ENCODE measurements at places on chromosomes 6 and 20.

- DNase-seq: no peak
Measured at GRCh38 chr20:16918366-16918765, 170.2 kb downstream of the OTOR start.

GRCh38 chr6:9398071-9398766 is 962.9 kb upstream of the SLC35B3 start:
- no peak for DNase-seq

DNA sequence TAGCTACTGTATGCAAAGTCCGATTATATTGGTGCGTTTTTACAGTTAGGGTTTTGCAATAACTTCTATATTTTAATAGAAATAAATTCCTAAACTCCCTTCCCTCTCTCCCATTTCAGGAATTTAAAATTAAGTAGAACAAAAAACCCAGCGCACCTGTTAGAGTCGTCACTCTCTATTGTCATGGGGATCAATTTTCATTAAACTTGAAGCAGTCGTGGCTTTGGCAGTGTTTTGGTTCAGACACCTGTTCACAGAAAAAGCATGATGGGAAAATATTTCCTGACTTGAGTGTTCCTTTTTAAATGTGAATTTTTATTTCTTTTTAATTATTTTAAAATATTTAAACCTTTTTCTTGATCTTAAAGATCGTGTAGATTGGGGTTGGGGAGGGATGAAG is 13.7 kb upstream of the PLCG1 start:
- no peak for DNase-seq

- DNase-seq: no peak
Measured at GRCh38 chr6:114253431-114253830, 89.4 kb downstream of the HS3ST5 start.

- DNase-seq: no peak
Measured at GRCh38 chr6:12384357-12384912, 94.3 kb downstream of the EDN1 start.

DNA sequence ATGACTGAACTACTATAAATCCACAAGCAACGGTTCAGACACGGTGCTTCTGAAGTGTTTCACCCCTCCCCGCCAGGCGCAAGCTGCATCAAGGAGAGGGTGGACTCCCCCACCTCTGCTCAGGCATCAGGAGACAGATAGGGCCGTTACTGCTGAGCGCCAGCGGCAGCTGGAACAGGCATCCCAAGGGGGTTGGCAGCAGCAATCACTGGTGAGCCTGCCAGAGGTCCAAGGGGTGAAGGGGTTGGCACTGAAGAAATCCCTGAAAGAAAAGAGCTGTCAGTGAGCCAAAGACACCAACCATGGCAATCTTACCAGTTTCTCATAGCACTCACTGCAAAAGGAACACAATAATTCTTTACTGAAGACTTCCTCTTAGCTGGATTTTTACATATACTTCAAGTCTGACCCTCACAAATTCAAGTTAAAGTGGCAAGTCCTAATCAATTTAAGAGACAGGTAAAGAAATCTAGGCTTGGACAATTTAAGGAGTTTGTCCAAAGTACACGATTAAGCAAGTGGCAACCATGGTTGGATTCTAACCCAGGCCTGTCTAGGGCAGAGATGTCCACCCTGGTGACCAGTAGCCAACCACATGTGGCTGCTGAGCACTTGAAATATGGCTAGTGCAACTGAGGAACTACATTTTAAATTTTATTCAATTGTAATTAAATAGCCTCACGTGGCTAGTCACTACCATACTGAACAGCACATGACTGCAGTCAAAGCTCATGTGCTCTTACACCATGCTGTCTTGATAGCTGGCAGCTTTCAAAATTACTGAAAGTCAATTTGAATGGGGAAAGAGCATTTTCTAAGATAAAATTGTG is 21.7 kb upstream of the TBC1D20 start:
- DNase-seq: no peak

GRCh38 chr20:25369971-25370370 is 20.7 kb downstream of the ABHD12 start:
- DNase-seq: no peak

All from activated T-cell treated with anti-CD3 and anti-CD28 coated beads, Interleukin-2, amount 50 U/mL, for 48 hours (primary cell).